ENCODE measurements at places on chromosomes 13 and 19. TPM values are rescaled to one million over a fixed set of nuclear protein-coding genes. Genes with fewer than 3 reads are reported as not detected.

Gene CARM1
- 32.4 TPM for total RNA-seq

Gene UPK1A
- total RNA-seq = 0.37 TPM

Gene SLC7A10
- not detected for total RNA-seq

Gene GAPDHS
- not detected for total RNA-seq

Gene PSPN
- total RNA-seq = 2.4 TPM
